ENCODE measurements at places on chromosomes 3 and 15.

DNA sequence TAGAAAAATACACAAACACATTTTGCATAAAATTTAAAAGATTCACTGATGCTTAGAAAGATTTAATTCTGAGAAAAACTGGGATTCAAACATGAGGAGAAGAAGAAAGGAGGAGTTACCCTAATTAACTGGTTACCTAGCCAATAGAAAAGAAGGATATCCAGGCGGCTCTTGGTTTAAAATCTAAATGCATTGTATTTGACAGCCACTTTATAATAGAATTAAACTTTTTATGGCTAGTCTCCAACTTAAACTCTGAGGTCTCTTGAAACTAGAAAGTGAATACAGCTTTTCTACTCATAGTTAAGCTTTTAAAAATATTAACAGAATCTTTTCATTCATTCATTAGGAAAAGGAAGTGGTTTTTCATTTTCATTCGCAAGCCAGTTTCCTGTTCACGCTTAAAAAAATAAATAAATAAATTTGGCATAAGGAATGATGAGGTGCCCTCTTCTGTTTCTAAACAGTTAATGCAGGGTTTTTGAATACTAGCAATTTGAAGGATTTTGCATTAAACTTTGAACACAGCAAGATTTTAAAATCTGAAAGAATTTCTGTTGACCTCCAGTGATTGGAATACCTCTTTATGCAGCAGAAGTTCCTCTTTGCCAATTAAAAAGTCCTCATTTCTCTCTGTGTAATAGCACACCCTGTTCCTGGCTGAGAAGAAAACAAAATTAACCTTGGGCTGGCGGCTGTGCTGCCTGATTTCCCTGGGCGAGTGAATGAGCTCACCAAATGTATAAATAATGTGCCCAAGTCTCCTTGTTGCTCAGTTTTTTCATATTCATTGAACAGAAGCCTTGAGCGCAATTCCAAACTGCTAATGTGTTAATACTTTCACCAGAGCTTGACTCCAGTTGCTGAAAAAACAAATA is 105.1 kb downstream of the ZMAT3 start:
- no peak for DNase-seq

GRCh38 chr3:126618021-126618420 is 36.9 kb downstream of the TXNRD3 start:
- no peak for DNase-seq

DNA sequence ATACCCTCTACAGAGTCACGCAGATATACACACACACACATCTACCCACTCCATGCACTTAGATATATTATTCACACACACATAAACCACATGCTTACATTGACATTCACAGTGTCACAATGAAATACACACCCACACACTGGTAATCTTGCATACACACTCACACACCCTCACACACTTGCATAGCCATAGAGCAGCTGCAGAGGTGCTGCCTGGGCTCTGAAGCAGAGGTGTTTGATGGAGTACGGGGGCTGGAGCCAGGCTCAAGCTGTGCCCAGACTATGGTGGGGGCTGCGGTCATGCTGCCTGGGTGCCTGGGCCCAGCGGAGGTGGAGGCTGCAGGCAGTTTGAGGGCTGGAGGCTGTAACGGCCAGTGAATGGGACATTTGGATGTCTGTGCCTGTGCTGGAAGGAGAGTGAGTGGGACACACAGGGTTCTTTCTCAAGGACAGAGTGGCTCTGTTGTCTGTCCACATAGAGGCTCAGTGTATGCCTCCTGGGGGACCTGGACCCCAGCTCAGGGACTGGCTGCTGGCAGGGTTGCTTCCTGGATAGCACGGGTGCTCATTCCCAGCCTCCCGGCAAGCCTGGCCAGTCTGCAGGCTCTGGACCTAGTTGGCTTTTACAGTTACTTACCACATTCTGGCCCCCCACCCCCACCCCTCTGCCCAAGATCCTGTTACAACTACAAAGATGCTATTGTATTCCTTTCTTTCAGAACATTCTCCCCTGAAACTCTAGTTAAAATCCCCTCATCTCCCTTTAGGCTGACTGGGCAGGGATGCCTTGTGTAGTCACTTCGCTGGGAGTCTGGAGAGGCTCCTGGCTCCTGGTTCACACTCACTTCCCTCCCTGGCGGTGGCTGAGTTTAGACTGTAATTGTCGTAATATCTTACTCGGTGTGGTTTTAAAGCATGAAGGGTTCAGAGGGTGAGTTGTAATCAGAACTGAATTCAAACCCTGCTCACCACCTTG is 12.5 kb downstream of the GASK1A start:
- DNase-seq: no peak

DNA sequence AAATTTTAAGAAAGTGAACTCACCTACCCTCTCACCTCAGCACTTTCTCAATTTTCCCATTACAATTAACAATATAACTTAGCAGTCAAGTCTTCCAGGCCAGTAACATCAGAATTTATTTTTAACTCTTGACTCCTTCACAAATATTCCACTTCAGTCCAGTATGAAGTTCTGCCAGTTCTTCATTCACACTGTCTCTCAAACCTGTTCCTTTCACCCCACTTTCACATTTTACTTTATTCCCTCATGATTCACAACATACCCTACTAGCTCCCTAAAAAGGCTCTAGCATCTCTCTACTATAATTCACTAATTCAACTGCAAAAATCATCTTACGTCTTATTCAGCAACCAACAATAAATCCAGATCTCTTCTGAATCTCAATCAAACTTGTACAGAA is 3.8 kb downstream of the GSK3B start:
- no peak for DNase-seq

GRCh38 chr3:20668411-20668810 is 482.4 kb upstream of the SGO1 start:
- no peak for DNase-seq

DNA sequence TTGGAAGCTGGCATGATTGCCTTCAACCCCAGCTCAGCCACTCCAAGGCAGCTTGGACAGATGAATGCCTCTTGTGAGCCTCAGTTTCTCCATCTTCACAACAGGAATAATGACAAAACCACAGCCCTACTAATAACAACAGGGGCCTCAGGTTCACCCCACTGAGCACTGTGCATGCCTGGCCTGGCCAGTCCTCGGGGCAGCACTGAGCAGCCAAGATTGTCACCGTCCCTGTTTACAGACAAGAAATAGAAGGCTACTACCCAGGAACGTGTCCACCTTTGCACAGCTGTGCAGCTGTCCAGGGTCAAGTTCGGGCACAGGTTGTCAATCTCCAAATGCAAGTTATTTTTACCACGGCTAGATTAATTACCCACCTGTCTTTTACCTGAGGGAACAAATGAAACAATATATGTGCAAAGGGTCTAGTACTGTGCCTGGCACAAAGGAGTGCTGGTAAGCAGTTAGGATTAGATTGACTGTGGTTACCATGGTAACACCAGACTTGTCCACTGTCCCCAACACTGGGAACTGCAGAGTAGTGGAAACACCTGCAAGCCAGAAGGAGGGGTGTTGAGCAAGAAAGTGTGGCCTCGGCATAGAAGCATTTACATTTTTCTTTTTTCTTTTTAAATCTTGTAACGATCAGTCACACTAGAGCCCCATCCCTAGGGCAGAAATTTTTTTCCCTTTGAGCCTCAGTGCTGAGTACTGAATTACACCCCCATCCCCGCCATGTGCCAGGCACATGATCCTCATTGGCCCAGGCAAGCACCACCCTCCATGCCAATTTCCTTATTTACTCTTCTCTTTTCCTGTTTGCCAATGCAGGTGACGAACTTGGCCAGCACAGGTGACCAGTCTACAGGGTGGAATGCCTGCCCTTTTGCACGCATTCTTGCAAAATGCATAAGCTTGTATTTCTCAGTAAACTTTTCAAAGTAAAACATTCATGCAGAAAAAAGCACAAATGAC is 66.3 kb upstream of the SLC6A6 start:
- DNase-seq: no peak

GRCh38 chr15:91988071-91988470 is 134.6 kb downstream of the SLCO3A1 start:
- DNase-seq: no peak

- no peak for DNase-seq
Observed at GRCh38 chr3:197392961-197393360, 94.5 kb upstream of the DLG1 start.

GRCh38 chr3:48429960-48430707 is at the start of gene PLXNB1:
Gene PLXNB1 (minus strand): TSS chr3:48430086. CDS start chr3:48424611, 5,475 bp downstream.
- peak; percentile 98 for DNase-seq
